ENCODE measurements at places on chromosomes 16 and 17. TPM values are rescaled to one million over a fixed set of nuclear protein-coding genes. Genes with fewer than 3 reads are reported as not detected.

Gene RAMP2
- total RNA-seq, result 0.63 TPM

Gene KCNH6
- total RNA-seq, result not detected

Gene VPS35
- 115 TPM for total RNA-seq

Gene CIITA
- total RNA-seq, result not detected

Gene ZNF597
- total RNA-seq, result 2.5 TPM

Gene ST6GALNAC2
- 1.5 TPM for total RNA-seq

DNA sequence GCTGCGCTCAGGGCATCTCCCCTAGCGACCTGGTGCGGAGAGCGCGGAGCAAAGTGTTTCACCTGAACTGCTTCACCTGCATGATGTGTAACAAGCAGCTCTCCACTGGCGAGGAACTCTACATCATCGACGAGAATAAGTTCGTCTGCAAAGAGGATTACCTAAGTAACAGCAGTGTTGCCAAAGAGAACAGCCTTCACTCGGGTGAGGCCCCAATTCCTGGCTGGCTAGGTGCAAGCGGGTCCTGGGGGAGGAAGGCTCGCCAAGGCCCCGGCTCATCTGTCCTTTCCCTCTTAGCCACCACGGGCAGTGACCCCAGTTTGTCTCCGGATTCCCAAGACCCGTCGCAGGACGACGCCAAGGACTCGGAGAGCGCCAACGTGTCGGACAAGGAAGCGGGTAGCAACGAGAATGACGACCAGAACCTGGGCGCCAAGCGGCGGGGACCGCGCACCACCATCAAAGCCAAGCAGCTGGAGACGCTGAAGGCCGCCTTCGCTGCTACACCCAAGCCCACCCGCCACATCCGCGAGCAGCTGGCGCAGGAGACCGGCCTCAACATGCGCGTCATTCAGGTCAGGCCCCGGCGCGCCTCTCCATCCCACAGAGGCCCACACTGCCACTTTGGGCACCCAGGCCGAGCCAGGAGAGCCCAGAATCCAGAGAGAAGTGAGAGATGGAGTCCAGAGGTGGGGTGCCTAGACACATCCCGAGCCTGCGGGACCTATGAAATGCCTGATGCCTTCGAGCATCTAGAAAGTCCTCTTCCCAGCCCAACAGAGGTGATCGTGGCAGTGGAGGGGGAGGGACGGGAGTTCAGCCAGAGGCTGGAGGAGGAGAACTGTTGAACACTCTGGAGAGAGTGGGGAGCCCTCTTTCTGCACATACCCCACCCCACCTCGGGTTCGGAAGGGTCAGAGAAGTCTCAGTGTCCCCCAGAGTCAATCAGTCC, 3.3 kb downstream of the LHX1 start:
- DNase-seq, result no peak

- peak; percentile 90 for DNase-seq
Observed at GRCh38 chr17:75876190-75876937, 2.0 kb downstream of the TRIM47 start.

DNA sequence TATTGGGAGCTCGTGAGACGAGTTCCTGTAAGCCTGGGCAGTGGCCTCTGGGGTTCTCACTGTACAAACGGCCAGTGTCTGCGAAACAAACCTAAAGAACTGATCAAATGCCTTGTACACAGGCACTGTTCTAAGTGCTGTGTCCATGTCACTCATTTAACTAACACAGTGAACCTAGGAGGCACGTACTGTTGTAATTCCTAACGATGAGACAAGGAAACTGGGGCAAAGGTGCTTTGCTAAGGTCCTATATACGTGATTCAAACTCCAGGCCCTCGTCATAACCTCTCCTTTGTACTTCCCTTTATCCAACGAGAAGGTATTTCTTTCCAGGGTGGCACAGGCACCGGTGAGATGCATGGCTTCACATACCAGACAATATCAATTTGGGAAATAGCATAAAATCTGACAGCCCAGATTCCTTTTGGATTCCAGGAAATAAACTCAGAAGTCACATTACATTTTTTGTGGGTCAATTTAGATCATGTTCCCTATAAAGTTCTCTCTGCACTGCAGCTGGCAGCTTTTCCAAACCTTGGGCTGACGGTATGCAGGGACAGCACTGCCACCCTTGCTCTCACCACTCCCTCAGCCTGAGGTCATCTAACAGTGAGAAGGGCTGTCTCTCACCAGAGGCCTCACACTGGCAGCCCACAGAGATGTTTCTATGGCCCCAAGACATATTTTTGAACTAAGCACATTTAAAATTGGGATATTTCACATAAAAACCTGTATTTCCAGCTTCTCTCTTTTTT, 18.3 kb downstream of the GLYR1 start:
- no peak for DNase-seq

- DNase-seq, result no peak
Observed at GRCh38 chr16:29318037-29318436, 88.5 kb downstream of the NPIPB11 start.

- no peak for DNase-seq
Observed at GRCh38 chr17:5694551-5694950, 110.2 kb upstream of the NLRP1 start.

DNA sequence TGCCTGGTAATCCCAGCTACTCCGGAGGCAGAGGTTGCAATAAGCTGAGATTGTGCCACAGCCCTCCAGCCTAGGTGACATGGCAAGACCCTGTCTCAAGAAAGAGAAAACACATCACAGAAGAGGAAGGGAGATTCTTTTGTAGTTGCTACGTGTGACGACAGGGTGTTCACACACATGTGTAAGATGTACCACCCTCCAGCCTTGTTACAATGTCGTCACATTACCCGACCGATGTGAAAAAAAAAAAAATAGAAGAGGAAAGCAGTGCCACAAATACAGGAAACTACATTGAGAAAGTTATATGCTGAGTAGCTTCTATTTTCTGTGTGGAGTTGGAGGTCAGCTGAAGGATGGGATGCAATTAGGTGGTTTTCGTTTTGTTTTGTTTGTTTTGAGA, 56.0 kb downstream of the CLUH start:
- DNase-seq, result no peak

DNA sequence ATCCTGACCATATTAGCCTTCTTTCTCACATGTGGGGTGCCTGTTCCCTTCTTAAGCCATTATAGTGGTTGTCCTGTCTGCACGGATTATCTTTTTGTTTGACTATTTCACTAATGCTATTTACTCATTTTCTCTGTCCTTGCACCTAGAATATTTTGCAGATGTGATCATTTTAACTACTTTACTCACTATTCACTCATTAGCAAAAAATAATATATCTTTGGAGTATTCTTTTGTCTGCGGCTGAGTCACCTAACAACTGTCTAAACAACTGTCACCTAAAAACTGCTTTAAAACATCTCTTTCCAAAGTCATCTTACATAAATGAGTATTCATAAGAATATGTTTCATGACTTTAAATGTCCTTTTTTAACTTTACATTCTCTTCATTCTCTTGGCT, 87.4 kb downstream of the KCNJ2 start:
- no peak for DNase-seq

DNA sequence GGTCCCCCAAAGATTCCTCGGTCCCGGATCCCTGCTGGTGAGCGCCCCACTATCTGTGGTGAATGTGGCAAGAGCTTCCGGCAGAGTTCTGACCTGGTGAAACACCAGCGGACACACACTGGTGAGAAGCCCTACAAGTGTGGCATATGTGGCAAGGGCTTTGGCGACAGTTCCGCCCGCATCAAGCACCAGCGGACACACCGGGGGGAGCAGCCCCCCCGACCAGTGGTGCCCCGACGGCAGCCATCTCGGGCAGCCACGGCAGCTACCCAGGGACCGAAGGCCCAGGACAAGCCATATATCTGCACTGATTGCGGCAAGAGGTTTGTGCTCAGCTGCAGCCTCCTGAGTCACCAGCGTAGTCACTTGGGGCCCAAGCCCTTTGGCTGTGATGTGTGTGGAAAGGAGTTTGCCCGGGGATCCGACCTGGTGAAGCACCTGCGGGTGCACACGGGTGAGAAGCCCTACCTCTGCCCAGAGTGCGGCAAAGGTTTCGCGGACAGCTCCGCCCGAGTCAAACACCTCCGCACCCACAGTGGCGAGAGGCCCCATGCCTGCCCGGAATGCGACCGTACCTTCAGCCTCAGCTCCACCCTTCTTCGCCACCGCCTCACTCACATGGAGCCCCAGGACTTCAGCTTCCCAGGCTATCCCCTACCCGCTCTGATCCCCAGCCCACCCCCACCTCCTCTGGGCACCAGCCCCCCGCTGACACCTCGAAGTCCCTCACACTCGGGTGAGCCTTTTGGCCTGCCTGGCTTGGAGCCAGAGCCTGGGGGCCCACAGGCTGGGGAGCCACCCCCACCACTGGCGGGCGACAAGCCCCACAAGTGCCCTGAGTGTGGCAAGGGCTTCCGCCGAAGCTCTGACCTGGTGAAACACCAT, 2.8 kb downstream of the ZNF48 start:
- no peak for DNase-seq

DNA sequence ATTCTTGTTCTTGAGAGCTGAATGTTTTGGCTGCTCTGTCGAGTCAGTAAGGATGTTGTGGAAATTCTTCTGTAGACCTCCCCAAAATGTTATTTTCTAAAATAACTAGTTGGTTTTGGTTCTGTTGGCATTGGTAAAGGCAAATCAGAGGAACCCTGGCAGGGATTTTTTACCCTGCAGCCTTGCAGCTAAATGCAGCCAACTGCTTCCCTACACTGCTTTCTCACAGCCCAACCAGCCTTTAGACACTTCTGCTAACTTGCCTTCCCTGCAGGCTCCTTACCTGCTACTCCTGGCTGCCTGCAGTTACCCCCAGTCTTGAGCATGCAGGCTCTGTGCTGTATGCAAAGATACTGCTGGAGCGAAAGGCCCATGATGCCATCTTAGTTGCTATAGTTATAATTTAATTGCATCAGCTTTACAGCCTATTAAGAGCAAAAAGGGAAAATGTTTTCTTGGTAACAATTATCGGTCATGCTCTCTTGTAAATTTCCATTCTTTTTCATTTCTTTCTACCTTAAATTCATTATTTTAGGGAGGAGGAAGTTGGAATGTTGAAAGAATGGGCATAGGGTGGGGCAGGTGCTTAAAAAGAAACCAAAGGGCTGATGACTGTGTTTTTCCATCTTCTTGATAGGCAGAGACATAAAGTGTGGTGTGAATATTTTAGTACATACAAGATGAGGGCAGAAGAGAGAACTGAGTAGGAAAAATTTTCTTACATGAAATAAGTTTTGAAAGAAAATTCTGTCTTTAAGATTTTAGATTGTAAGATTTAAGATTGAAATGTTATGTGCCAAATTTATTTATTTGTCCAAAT, 20.0 kb downstream of the NUP93 start:
- no peak for DNase-seq

- DNase-seq, result no peak
Observed at GRCh38 chr16:15879255-15879811, 9.1 kb downstream of the CEP20 start.

DNA sequence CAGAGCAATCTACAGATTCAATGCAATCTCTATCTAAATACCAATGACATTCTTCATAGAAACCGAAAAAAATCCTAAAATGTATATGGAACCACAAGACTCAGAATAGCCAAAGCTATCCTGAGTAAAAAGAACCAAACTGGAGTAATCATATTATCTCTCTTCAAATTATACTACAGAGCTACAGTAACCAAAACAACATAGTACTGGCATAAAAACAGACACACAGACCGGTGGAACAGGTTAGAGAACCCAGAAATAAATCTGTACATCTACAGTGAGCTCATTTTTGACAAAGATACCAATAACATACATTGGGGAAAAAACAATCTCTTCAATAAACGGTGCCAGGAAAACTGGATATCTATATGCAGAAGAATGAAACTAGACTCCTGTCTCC, 45.4 kb downstream of the MPHOSPH6 start:
- DNase-seq, result no peak

DNA sequence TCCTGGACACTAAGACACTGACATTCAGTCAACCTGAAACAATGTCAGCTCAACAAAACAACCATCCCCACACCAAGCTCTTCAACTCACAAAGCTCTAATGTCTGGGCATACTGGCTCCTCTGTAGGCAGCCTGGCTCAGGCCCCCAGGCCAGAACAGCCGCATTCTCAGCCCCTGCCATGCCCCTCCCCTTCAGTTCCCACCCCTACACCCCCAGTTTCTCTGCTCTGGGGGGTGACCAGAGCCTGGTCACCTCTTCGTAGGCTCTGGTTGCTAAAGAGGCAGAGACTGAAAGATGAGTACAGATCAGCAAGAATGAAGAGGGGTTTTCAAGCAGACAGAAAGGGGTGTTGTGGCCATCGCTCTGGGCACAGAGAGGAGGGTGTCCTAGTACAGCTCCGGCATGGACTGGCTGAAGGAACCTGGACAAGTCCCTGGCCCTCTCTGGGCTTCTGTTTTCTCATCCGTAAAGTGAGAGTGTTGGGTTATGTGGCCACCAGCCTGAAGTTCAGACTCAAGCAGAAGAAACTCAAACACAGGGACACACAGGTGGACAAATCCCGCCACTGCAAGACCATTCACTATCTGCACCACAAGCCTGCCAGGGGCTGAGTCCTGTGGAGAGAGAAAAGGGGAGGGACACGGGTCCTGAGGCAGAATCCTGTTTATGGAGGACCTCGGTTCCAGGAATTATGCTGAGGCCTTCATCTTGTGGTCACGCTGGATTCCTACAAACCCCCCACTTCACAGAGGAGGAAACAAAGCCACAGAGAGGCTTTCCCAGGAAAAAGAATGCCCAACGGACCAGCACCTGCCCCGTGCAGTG, 987 bp upstream of the SLC4A1 start:
- DNase-seq, result no peak

- DNase-seq, result no peak
Observed at GRCh38 chr17:38587947-38588787, 17.6 kb downstream of the SRCIN1 start.
